ENCODE measurements at places on chromosomes 16 and 17. TPM values are rescaled to one million over a fixed set of nuclear protein-coding genes. Genes with fewer than 3 reads are reported as not detected.

GRCh38 chr17:7613769-7614424 lies 800 bp downstream of the FXR2 start:
- no peak for DNase-seq

DNA sequence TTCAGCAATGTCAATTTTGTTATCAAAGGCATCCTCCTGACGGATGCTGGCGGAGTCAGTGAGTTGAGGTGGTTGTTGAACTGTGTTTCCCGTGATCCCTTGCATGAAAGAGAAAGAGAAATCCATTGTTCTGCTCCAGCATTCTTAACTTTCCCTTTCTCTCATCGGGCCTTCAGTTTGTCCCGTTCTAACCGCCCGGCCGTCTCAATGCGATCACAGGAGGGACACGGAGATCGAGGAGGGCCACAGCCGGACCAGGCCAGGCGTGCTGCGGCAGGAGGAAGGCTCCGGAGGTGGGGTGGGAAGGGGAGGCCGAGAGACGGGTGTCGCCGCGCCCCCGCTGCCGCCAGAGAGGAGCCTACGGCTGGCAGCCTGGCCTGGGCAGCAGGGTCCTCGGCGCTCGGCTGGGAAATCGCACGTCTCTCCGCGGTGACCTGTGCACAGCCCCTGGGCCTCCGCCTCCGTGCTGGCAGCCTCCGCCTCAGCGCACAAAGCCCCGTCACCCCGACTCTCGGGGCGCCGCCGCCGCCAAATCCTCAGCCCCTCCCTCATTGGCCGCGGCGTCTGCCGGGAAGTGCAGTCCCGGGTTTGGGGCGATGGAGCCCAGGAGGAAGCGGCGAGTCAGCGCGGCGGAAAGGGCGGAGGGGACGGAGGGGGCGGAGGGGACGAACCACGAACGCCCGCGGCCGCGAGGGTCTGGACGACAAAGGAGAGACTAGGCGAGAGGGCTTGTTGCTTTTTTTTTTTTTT lies 38.1 kb downstream of the SOST start:
- no peak for DNase-seq

DNA sequence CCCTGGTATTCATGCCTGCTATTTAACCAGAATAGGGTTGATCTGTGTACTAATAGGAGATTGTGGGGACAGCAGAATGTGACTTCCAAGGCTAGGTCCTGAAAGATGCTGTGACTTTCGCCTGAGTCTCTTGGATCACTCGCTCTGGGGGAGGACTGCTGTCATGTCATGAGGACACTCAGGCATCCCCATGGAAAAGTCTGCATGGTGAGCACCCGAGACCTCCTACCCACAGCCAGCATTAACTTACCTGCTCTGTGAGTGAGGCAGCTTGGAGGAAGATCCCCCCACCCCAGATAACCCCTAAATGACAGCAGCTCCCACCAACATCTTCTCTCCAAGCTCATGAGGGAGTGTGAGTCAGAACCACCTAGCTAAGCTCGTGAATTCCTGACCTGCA lies 30.3 kb upstream of the C16orf78 start:
- no peak for DNase-seq

DNA sequence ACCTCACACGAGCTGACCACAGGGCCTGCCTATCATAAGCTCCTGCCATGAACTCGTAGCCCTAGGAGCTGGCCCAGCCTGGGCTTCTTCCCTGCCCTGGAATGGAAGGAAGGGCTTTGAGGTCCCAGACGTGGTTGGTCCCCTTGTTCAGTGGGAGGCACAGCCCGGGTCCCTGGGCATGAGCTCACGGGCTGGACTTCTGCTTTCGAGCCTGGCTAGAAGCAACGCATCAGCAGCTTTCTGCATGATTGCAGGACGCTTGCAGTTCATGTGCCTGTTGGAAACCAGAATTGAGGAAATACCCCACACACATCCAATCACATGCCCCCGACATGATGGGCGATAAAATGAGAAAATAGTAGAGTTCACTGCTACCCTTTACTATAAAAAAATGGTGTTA lies 293.3 kb downstream of the MAF start:
- no peak for DNase-seq

- DNase-seq: no peak
Observed at GRCh38 chr17:15031975-15032374, 233.2 kb downstream of the PMP22 start.

DNA sequence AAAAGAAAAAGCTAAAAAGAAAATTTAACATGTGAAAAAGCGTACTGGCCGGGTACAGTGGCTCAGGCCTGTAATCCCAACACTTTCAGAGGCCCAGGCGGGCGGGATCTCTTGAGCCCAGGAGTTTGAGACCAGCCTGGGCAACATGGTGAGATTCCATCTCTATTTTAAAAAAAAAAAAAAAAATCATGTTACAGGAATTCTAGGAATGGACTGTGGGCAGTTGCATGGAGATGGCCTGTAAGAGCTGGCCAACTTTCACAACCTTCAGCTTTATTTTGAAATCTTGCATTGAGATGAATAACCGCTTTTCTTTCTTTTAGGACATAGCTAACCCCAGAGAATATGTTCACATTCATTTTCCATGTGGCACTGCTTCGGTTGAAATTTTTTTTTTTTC lies 8.2 kb upstream of the CIAO3 start:
- no peak for DNase-seq

GRCh38 chr17:66803474-66803951 lies 31.4 kb upstream of the CACNG5 start:
- no peak for DNase-seq

DNA sequence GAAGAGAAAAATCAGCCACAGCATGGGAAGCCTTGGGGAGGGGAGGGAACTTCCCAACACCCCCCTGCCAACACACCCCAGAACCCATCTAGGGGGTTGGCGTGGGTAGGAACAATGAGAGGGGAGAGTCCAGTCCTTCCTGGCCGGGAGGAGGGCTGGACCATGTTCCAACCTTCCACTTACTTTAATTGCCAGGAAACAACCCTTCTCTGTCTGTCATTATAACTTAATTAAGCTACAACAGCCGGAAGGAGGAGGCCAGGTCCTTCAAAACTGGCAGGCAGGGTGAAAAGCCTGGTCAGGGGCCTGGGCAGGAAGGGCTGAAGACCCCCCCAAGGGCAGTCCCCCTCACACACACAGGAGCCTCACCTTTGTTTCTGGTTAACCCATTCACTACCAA lies 447.0 kb downstream of the SOX9 start:
- no peak for DNase-seq

GRCh38 chr16:27561216-27561615 lies 11.3 kb downstream of the KATNIP start:
- no peak for DNase-seq

- no peak for DNase-seq
Observed at GRCh38 chr17:74960570-74961342, 11.8 kb downstream of the HID1 start.

DNA sequence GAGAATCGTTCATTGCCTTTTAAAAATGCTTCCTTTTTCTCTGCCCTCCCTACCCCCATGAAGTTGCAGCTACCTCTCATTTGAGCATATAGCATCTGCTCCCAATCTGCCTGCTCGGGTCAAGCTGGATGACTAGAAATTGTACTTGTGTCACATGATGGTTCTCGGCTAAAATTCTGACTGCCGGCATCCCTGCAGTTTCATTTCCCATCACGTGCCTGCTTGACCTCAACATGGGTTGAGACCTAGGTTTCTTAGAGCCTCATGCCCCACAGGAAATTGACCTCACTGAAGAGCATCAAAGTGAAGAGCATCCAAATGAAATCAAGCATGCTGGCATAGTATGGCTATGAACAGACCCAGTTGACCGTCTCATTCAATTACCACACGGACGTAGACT lies 581.6 kb upstream of the PSMD7 start:
- DNase-seq: no peak

DNA sequence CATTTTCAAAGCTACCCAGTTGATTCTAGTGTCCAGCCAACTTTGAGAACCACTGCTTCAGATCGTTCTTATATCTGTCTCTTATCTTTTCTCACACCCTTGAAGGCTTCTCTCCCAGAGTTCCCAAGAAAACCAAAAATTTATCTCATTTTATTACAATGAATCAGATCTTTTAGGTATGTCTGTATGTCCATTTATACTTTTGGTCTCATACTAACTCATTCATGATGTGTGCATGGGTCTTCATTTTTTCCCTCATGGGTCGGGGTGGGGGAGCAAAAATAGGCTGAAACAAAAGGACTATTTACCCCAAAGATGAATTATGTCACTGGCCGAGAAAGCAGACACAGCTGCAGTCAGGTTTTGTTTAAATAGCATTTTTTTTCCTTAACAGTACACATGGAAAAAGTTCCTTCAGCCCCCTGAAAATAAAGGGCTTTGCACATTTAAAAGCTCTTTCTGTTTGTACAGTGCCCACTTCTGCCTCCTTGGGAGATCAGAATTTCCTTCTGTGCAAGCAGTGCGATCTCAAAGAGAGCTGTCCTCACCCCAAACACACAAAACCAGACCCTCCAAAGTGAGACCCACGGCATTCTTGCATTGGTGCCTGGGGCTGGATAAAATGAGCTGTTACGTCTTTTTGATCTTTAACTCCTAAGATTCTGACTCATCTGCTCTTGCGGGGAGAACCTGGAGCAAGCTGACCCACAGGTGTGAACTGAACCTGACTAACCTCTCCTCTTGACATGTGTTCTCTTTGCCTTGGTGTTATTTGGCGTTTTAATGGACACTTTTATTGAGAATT lies 251.2 kb upstream of the ELAC2 start:
- no peak for DNase-seq

CDH1 gene
- not detected for total RNA-seq

GSE1 gene
- total RNA-seq: 30.5 TPM

NME3 gene
- total RNA-seq: 72.6 TPM

SYNGR3 gene
- total RNA-seq: 5.6 TPM

Data from glomerular endothelial cell (primary cell).